Astrocyte of the cerebellum (primary cell): ENCODE measurements at places on chromosomes 2 and 18.

- DNase-seq, result no peak
Observed at GRCh38 chr2:141528990-141529389, 601.8 kb downstream of the LRP1B start.

DNA sequence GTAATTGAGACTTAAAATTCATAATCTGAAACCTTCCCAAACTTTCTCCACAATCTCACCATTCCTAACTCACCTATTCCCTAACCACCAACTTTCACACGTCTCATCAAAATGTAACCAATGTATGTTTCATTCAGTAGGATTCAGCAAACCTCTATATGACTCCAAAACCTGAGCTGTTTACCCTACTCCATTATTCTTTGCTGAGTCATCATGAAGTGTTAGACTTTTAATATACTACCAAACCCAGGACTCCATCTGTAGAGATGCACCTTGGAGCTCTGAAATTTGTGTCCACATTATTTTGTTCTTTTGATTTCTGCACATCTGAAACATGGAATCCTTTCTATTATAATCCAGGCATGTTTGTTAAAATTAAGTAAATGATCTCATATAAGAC lies 727.0 kb upstream of the PIK3C3 start:
- no peak for DNase-seq

DNA sequence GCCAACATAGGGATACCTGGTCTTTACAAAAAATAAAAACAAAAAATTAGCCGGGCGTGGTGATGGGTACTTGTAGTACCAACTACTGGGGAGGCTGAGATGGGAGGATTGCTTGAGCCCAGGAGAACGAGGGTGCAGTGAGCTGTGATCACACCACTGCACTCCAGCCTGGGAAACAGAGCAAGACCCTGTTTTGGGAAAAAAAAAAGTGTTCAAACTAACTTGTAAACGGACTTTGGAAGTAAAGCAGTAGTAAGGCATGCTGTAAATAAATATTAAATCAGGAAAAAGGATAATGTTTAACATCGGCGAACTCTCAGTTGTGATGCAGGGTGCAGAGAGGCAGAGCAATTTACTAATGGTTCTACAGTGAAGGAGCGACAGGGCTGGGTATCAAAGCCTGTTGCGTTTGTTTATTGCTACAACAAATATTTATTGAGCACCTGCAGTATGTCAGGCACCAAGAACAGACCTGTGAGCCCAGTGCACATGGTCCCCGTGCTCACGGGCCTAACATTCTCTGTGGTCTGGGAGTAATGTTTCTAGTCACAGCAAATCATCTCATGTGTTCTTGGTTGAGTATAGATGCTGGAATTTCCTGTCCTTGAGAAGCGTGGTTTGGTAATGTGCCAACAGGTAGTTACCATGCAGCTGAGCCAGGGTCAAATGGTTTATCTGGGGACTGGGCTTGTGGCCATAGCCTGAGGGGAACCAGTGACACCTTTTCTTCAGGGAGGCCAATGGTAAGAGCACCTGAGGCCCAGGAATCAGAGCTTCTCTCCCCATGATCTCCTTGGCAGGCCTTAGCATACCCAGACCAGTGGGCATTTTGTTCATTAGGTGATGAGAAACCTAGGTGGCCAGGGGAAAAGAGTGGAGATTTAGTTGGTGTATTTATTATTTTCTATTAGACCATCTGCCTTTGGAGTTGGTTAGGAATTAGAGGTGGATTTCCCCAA lies 27.9 kb upstream of the GREB1 start:
- no peak for DNase-seq

DNA sequence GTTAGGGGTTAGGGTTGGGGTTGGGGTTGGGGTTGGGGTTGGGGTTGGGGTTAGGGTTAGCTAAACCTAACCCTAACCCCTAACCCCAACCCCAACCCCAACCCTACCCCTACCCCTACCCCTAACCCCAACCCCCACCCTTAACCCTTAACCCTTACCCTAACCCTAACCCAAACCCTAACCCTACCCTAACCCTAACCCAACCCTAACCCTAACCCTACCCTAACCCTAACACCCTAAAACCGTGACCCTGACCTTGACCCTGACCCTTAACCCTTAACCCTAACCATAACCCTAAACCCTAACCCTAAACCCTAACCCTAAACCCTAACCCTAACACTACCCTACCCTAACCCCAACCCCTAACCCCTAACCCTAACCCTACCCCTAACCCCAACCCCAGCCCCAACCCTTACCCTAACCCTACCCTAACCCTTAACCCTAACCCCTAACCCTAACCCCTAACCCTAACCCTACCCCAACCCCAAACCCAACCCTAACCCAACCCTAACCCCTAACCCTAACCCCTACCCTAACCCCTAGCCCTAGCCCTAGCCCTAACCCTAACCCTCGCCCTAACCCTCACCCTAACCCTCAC lies 24.1 kb upstream of the RABL2A start:
- no peak for DNase-seq

- DNase-seq, result no peak
Observed at GRCh38 chr2:62529758-62530157, 23.8 kb upstream of the TMEM17 start.

DNA sequence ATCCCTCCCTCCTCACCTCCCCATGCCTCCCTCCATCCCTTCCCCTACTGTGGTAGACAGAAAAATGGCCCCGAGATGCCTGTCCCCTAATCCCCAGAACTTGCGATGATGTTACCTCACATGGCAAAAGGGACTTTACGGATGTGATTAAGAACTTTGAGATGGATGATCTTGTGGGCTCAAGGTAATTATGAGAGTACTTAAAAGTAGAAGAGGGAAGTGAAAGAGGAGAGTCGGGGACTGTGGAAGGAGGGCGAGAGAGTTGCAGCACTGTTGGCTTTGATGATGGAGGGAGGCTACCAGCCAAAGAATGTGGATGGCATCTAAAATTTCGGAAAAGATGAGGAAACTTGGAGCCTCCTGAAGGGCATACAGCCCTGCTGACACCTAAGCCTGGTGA lies 66.5 kb downstream of the AGAP1 start:
- no peak for DNase-seq

DNA sequence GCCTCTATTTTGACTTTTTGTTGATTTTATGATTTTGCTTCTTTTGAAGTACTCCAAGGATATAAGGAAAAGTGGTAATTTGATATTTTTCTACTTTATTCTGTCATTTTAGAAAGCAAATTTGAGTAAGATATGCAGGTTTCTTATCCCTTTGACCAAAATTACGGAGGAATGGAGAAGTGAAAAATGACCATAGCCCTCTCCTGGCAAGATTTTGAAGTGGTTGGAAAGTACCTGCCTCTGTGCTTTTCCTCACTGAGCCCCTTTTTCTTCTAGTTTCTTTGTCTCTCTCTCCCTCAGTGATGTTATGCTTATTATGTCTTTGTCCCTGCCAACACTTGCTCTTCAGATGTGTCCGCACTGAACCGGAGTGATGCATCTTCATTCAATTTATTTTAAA lies 898.1 kb downstream of the EPHA4 start:
- DNase-seq, result no peak

DNA sequence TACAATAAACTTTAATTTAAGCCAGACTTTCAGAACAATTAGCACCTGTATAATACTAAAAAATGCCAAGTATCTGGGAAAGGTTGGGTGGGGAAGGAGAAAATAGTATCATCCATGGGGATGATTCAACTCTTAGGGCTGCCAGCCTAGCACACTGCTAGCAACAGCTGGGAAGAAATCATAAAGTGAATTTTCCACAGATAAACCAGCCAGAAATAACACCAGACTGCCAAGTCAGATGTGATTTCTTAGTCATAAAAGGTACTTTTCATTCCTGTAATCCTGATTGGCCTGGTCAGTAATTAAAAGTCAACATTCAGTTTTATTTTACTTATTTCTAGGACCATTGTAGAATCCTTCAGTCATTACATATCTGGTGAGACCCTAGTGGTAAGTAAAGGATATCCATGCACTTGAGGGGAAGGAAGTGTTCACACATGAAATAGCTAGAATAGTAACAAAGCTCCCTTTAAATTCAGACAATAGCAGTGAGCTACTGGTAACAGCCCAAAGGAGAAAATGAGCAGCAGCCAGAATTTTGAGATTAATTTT lies 59.4 kb downstream of the LIMS1 start:
- peak; percentile 87 for DNase-seq

GRCh38 chr2:219772103-219772635 lies 144.7 kb downstream of the SLC4A3 start:
- DNase-seq, result no peak

- DNase-seq, result no peak
Observed at GRCh38 chr18:53219853-53220252, 879.9 kb downstream of the DCC start.

DNA sequence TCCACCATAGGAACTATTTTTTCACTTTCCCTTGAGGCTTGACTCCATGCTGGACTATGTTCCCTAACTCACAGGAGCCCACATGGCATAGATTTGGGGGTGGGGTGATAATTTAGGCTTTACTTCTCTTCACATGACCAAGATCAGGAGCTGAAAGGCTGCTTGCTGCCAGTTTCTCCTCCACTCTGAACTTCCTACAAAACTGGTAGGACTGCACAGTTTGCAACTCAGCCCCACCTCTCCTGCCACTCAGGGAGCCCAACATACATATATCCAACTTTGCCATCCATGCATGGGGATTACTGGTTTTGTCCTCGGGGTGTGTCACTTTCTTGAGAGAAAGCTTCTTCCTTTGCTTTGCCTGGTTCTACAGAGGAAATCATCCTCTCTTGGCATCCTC lies 14.2 kb downstream of the INO80D start:
- no peak for DNase-seq

GRCh38 chr2:45612285-45612684 lies 1.2 kb upstream of the SRBD1 start:
- no peak for DNase-seq
